ENCODE measurements at places on chromosomes 5 and 9.

GRCh38 chr9:126704892-126705766, 91.4 kb downstream of the LMX1B start:
- peak; percentile 72 for DNase-seq

- DNase-seq: no peak
These were observed 48.8 kb upstream of the SNAPC3 start for GRCh38 chr9:15373881-15374280.

DNA sequence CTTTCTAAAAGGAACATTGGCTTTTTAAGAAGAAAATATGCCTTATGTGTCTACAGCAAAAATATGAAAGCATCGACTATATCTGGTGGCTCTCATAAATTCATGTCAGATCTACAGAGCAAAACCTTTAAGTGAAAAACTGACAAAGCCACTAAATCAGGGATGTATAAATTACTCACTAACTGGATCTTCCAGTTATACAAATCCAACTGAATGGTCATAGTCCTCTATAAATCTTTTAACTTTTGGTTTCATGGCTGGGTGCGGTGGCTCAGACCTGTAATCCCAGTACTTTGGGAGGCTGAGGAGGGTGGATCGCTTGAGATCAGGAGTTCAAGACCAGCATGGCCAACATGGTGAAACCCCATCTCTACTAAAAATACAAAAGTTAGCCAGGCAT, 29.2 kb upstream of the GZMA start:
- DNase-seq: no peak

GRCh38 chr5:157944938-157945337, 86.0 kb upstream of the CLINT1 start:
- DNase-seq: no peak

DNA sequence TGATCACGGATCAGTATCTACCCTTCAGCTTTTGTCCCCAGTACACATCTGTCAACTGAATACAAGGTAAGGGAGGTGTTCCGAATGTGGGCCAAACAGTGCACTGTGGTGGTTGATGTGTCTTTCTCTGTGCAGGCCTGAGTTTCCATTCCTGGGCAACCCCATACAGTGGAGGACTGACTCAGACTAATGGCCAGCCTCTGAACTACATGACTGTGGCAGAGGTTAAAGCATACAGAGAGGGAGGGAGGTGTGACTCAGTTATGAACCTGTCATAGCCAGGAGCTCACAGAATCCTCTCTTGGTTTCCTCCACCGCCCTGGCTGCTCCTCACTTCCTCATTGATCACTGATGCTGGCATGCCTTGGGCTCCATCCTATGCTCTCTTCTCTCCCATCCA, 136.4 kb upstream of the TAS2R1 start:
- DNase-seq: no peak

DNA sequence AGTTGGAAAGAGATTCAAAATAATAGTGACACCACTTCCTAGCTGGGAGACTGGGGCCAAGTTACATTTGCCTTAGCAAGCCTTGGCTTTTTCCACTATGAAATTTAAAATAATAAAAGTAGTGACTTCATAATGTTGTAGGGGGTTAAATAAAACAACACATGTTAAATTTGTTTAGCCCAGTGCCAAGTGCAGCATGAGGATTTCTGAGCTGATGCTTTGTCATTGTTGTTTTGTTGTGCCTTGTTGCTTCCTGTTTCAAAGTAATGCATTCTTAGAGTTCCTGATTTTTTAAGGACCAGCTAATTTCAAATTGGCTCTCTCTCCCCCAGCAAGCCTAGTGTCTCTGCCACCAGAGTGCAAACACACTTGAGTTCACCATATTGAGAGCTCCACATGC, 270.7 kb upstream of the PAPPA start:
- DNase-seq: no peak

- no peak for DNase-seq
These were observed 14.6 kb upstream of the RNU6ATAC start for GRCh38 chr9:134178768-134179551.

GRCh38 chr5:116178925-116179324, 94.1 kb downstream of the COMMD10 start:
- DNase-seq: no peak

DNA sequence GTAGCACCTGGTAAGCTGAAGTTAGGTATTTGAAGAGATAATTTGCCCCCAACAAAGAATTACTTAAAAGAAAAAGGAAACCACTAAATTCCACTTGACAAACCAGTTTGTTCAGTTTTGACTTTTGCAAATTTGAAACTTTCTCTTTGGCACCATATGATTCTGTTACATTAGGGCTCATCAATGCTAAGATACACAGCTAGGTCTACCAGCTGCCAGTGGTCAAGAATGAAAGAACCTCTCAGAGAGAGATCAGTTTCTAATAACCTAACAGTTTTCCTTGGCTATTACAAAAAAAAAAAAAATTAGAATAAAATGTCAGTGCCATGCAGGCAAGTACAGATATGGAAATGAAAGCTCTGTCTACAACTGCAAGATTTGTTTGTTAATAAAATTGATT, 92.3 kb downstream of the CAAP1 start:
- DNase-seq: no peak

- no peak for DNase-seq
These were observed 8.5 kb downstream of the RGMB start for GRCh38 chr5:98781964-98782363.

DNA sequence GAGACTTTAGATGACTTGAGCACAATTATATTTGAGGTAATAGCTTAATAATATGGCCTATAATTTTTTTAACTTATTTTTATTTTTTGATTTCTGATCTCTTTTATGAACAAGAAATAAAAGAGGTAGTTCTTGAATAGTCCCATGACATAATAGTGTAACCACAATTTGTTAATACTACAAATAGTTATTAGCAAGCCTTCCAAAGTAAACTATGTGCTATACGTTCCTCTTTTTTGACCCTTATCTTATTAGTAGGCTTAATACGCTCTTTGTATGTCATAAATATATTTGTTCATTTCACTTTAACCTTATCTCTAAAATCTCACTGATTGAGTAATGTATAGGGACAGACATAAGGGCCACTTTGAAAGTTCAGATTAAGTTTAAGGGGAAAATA, 78.7 kb upstream of the NR4A3 start:
- DNase-seq: no peak

DNA sequence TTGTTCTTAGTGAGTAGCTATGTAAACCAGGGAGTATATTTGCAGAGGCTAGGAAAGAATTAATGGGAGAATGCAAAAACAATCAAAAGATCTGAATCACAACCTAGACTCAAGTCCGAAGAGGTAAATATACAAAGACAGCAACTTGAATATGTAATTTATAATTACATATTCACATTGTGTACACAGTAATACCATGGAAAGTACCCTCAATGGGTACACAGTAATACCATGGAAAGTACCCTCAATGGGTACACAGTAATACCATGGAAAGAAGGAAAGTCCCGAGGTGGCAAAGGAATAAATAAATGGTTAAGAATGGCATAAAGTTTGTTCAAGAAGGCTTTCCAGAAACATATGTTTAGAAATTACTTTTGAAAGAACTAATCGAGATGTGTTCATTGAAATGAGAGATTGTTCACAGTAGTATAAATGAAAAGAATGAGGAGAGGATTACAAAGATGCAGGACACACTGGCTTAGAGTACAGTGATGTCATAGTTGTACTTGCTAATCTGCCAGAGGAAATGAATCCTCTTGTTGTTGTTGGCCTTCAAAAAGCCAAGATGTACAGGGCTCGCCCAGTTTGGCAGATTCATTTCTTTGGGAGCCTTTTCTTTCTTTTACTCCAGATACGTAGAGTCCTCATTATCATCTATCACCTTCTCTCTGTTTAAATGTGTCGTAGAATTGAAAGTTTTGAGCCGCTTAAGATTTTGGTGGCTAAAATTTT, 116.0 kb downstream of the UNC13B start:
- no peak for DNase-seq

DNA sequence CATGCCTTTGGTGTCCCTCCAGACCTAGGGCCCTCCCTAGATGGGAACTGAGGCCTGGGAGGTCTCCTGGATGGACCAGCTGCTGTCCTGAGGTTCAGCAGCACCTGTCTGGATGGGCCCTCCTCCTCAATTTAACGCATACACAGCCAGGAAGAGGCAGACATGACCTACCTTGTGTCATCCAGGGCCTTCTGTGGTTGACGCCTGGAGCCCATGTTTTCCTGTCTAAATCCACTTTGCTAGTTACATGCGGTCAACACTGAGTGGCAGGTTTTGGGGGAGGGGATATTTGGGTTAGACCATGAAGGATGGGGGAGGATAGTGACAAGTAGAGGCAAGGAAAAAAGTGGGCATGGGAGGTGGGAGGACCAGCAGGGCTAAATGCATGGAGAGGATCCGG, 3.1 kb upstream of the STC2 start:
- no peak for DNase-seq

DNA sequence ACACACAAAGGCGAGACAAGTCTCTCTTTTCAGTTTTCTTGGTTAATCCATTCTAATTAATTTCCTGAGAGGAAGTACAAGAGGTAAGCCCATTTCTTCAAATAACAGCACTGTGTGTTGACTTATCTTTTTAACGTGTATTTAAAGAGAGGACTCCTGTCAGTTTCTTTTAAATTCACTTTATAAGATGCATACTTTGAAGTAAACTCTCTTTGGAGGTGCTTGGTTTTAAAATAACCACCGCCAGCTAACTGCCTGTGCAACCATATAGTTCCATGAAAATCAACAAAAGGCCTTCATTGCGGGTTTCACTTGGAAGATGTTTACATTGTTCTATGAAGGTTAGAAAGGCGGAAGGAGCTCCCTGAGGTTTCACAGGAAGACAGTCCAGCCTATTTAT, 13.1 kb upstream of the SERINC5 start:
- DNase-seq: no peak

DNA sequence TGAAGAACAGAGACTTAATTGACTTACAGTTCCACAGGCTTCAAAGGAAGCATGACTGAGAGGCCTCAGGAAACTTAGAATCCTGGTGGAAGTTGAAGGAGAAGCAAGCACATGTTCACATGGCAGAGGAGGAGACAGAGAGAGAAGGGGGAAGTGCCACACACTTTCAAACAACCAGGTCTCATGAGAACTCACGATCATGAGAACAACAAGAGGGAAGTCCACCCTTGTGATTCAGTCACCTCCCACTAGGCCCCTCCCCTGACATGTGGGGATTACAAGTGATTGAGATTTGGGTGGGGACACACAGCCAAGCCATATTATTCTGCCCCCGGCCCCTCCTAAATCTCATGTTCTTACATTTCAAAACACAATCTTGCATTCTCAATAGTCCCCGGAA, 19.5 kb downstream of the NR3C1 start:
- no peak for DNase-seq

DNA sequence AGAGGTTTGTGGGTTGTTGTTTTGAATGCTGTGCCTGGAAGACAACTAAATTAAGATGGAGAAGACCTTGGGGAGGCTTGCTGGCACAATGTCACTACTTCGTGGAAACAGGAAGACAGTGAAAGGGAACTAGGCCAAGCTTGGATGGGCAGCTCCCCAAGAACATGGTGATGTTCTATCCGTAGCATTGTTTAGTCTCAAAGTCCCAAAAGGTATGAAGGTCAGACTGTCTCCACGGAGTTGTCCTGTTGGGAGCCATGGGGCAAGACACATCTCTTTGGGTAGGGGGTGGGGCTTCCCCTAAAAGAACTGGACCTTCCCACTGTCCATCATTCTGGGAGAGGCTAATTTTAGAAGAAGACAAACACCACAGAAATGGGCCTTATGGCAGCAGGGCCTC, 140.5 kb downstream of the ENTREP1 start:
- DNase-seq: no peak

GRCh38 chr5:60529001-60529400, 171.0 kb downstream of the DEPDC1B start:
- DNase-seq: no peak

- DNase-seq: no peak
These were observed 206.6 kb downstream of the SEMA5A start for GRCh38 chr5:9339206-9339818.

DNA sequence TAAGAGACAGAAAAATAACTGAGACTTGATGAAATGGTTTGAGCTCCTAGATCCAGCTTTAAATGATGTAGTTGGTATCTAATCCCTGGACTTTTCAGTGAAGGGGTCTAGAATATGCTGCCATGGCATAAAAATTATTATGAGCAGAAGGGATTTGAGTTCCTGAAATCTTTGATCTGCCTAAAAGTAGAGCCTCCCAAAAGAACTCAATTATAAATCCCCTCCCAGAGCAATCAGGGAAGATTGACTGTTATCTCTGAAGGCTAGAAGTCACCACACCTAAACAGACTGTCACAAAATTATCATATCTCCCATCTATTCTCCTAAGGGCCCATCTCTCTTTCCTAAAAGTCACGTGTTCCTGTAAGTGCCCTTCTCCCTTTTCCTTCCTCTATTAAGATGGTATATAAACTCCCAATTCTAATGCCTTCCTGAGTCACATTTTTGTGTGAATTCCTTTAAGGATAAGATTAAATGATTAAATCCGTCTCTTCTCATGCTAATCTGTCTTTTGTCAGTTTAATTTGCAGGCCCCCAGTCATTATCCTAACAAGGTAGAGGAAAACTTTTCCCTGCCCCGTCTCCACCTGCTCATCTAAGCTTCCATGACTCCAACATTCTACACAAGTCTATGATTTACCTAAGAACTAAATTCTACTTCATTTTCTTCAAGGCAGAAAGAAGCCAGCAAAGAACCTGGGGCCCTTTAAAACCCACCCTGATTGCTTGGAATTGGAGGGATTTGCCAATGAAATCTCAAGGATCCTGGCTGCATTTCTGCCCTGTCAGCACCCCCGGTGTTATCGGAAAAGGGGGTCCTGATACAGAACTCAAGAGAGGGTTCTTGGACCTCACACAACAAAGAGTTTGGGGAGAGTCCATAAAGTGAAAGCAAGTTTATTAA, 47.1 kb upstream of the PWWP2A start:
- DNase-seq: no peak

DNA sequence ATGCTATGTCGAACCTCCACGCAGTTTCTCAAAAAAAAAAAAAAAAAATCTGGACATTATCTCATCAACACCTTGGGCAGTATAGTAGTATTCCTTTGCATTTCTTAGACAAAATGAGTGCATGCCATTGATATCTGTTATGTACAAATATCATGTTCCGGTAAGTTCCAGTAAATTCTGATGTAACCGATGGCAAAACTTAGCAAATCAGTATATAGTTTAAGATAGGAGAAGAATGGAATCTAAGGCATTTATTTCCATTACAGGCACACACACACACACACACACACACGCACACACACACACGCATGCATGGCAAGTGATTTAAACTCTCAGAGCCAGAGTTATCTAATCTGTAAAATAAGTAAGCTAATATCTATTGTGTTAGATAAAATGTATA, 356.5 kb upstream of the TUSC1 start:
- no peak for DNase-seq

- DNase-seq: no peak
These were observed 24.8 kb upstream of the LOX start for GRCh38 chr5:122102825-122103224.

- no peak for DNase-seq
These were observed 82.0 kb downstream of the WNK2 start for GRCh38 chr9:93265972-93266371.

- no peak for DNase-seq
These were observed 20.5 kb upstream of the NDST1 start for GRCh38 chr5:150487199-150488061.

DNA sequence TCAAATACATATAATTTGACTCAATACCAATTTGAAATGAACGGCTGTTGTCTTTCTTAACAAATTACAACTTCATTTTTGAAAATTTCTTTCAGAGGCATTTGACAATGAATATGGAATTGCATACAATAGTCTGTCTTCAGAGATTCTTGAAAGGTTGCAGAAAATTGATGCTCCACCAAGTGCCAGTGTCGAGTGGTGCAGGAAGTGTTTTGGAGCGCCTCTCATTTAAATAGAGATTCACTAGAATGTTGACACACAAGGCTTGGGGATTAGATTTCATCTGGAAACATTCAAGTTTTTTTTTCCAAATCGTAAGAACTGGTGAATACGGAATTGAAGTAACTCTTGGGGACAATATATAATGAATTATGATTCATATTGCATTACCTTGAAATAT, 8.1 kb downstream of the RPS6 start:
- no peak for DNase-seq

Measured in activated naive CD4-positive, alpha-beta T cell (primary cell).